ENCODE measurements at places on chromosomes 12 and 14.
A peak's percentile ranks its signal among the peaks of the same experiment; 100 is the strongest.

DNA sequence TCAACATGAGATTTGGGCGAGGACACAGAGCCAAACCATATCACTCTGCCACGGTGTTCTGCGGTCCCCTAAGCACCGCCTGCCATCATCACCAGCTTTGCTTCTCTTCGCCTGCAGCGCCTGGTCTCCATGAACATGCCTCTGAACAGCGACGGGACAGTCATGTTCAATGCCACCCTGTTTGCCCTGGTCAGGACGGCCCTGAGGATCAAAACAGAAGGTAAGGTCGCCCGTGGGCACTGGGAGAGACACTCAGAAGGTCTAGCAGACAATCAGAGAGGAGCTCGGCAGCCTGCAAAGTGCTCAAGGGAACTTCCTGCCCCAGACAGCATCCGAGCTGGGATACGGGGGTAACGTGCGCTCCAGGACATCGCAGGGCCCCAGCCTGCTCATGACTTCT is 126.0 kb upstream of the FKBP4 start:
- no peak for DNase-seq

- no peak for DNase-seq
Measured at GRCh38 chr14:76726551-76726970, 34.7 kb upstream of the VASH1 start.

- no peak for DNase-seq
Measured at GRCh38 chr14:24377657-24378056, 9.7 kb downstream of the NFATC4 start.

GRCh38 chr14:21917699-21918436 is 244.2 kb upstream of the OR4E1 start:
- peak; percentile 24 for DNase-seq

GRCh38 chr14:59451849-59452248 is 13.3 kb downstream of the GPR135 start:
- DNase-seq = no peak

DNA sequence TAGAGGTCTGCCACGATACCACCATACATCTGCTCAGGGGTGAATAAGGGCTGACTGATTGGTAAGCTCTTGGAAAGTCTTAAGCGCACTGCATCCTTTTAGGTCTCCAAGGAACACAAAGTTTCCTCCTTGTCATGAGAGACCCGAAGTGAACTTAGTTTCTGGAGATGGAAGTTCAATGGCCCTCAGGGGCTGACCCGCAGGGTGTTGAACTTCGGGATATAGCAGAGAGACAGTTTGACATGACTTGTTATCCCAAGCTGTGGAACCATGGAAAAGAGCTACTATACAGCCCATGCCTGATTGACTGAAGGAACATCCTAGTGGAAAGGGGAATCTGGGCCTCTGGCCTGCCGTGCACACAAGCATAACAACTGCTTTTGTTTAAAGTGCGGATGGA is 26.9 kb upstream of the CPNE8 start:
- no peak for DNase-seq

DNA sequence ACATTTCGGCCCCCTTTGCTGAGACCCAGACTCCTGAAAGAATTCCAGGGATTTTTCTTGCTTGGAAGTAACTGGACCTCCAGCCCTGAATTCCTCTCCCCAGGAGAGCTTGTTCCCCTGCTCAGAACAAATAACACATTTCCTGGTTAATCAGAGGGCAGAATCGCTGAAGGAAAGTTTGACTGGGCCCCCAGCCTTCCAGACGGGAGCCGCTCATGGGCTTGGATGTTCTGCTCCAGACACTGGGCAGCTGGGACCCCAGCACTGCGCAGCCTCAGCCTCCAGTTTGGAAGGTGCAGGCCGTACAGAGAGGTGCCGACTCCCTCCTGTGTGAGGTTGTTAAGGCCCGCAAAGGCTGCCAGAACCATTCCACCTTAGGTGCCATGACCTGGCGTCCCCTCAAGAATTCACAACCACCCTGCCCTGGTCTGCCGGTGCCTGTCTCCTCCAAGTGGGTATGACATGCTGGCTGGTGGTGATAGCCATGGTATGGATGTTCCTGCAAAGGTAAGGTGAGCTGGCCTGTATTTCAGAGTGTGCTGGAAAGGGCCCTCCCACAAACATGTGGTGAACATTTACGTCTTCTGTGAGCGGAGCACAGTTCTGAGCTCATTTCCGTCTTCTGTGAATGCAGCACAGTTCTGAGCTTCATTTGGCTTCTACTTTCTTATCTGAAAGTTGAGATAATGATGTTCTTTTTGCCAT is 5.1 kb upstream of the LTBP2 start:
- no peak for DNase-seq

DNA sequence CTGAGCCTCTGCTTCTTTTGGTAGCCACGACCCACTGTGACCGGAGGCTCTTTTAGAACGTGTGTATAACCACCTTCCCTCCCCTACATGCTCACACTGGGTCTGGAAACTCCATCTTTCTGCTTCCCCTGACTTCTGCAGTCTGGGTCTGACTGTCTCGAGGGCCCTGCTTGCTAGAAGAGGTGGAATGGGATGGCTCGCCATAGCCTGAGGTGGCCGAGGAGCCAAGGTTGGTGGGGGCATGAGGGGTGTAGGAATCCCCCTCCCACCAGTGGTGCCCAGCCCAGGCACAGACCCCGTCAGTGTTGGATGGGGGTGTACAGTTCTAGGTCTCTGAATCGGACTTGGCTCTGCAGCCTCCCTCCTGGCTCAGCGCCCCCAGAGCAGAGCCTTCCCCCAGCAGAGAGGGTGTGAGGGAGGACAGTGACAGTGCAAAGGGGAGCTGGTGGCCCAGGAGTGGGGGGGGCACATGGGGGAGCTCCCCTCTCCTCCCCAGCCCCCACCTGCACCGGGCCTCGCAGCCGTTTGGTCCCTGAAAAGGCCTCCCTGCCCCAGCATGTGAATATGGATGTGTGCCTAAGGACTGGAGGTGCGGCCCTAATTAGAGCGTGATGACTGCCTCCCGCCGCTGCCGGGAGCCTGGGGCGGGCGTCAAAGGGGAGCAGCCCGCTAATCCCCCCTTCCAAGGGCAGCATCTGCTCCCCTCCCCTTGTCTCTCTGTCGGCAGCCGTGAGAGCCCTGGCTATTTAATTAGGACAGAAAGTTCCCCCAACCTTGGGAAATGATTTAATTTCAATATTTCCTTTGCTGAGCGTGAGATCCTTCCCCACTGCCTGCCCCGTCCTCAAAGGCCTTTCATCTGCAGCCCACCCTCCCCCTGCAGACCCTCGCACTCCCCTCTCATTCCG is 196.2 kb upstream of the C14orf180 start:
- no peak for DNase-seq

- no peak for DNase-seq
Measured at GRCh38 chr14:69484444-69485314, at the start of gene PLEKHD1. PLEKHD1 (plus strand) TSS chr14:69484728; CDS start chr14:69484966, 238 bp downstream.

GRCh38 chr12:11825278-11825677 is 175.8 kb downstream of the ETV6 start:
- no peak for DNase-seq

- DNase-seq = no peak
Measured at GRCh38 chr14:62662811-62663455, 382.3 kb downstream of the KCNH5 start.

DNA sequence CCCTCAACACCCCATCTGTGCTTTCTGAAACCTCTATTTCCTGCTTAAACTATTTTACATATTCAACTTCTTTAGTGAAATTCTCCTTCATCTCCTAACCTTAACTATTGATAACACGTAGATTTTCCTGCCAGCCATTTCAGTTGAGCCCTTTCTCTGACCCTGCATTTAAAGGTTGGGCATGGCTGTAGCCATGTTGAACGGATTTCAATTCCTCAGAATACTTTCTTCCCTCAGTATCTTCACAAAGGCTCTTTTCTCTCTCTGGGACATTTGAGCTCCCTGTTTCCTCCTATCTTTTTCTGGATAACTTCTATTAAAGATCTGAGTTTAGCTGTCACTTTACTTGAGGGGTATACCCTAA is 1.2 kb downstream of the PPHLN1 start:
- no peak for DNase-seq

- DNase-seq = no peak
Measured at GRCh38 chr12:114163771-114164170, 197.6 kb upstream of the RBM19 start.

- no peak for DNase-seq
Measured at GRCh38 chr14:31059152-31059924, 33.2 kb upstream of the STRN3 start.

DNA sequence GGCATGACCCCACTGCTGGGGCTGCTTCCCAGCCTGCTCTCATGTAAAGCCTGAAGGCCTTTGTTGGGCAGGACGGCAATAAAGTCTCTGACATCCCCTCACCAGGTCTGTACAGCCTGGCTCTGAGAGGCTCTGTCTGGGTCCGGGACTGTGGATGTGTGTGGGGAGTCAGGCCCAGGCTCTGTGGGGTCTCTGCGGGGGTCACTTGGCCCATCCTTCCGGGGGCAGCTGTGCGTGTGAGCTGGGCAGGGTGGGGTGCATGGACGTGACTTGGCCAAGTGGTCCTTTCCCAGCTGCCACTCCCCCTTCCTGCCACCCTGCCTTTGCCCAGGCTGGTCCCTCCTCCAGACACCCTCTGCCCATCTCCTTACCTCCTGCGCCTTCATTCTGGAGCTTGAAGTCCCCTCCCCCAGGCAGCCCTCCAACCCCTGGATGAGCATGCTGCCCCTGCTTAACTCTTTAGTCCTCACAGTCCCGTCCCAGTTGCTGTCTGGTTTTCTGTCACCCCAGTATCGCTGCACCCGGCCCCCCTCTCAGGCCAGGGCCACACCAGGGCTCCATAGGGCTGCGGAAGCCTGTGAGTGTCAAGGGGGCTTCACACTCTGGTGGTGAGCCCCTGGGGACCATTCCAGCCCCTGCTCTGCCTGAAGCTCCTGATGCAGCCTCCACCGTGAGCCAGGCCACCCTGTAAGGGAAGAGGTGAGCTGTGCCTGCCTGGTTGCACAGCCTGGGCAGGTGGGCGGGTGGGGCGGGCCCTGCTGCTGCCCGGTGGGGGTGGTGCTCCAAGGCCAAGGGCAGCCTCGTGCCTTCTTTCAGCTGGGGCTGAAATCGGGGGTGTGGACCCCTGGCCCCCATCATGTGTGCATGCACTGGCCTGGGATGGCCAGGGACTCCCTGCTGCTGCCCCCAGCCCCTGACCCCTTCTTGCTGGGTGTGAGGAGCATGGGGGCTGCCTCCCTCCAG is 25.5 kb upstream of the KIF26A start:
- DNase-seq = peak; percentile 1

DNA sequence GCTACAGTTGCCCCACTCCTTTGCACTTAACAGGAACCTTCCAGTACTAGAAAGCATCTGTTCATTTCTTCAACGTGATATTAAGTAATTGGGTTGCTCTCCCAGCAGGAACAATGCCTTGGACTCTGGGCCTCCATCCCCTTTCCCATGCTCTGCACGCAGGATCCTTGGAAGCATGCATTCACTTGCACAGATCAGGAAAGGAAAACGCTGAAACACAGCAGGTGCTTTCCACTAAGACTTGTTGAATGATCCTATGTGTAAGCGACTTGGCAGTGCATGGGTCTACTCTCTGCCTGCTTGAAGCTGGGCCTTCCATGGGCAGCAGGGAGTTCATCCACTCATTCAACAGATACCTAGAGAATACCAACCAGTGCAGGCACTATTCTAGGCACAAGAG is 2.3 kb downstream of the LTBP2 start:
- DNase-seq = no peak

DNA sequence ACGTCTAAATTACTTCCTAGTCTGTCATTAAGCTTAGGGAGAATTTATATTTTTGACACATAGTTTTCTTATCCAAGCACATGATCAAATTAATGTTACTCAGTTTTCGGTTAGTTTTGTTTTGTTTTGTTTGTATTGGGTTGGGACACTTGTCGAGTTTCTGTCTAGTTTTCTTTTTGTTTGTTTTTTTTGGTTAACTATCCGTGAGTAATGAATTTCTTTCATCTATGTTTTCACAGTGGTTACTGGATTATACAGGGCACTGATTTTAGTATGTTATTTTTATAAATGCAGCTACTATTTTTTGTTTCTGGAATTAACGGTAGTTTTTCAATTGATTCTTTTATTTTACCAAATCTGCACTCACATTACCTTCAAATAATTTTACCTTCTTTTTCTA is 2.7 kb downstream of the KLRF1 start:
- DNase-seq = no peak

- DNase-seq = no peak
Measured at GRCh38 chr12:113245695-113246477, 24.6 kb downstream of the TPCN1 start.

DNA sequence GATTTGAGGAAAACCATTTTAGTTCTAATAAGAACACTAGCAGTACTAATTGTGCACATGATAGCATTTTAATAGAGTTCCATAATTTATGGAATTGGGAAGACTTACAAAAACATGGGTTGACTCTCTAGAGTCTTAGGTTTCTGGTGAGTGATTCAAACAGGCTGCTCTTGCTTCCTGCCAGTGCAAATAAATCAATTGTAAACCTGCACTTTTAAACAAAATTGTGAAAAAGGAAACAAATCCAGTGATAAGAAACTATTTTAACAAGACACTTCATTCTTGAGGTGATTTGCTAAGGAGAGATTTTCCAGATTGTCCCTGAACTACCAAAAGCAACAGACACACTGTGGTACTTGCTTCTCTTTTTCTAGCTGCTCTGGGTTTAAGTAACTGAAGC is 112.2 kb downstream of the CACNA1C start:
- no peak for DNase-seq

GRCh38 chr12:26251600-26251999 is 56.2 kb downstream of the SSPN start:
- DNase-seq = no peak

GRCh38 chr12:79451978-79452377 is 238.8 kb downstream of the PAWR start:
- no peak for DNase-seq

DNA sequence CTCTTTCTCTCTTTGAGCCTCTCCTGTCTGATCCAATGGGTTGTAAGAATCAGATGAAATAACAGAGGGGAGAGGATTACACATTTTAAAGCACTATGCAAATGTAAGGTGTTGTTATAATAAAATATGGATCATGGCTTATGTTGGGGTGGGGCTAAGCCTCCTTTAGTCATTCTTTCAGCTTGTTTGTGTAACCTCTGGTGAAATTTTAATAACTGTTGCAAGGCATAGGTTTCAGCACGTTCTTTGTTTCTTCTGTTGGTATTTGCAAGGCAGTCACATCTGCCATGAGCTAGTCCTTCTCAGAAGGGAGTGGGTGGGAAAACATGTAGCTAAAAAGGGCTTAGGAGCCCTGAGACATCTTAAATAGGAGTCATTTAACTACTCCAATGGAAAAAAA is 74.8 kb upstream of the FRMD6 start:
- DNase-seq = no peak
